ENCODE measurements at places on chromosomes 12 and 14.

DNA sequence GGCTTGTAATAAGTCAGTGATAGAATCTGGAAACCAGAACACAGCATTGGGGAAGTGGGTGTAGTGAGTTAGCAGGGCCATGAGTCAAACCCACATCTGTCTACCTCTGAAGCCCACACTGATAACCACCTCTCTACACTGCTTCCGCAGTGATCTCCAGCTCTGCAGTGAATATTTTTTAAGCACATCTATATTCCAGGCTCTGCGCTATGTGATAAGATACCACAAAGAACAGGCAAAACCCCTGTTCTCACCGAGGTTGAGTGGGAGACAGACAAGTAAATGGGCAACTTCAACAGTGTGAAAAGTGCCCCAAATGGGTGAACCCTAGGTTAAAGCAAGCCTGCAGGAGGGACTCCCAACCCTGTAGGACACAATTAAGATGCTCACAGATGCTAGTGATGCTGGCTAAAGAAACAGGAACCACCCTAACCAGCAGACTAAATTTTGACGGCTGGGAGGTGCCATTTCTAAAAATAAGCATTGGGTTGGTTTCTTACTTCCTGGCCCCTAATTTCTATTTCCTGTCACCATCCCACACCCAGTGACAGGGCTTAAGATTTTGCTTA lies 375.0 kb downstream of the DPF3 start:
- peak; percentile 31 for DNase-seq

- DNase-seq = no peak
Observed at GRCh38 chr12:39574378-39574777, 45.2 kb downstream of the ABCD2 start.

- no peak for DNase-seq
Observed at GRCh38 chr14:41957459-41957858, 350.8 kb downstream of the LRFN5 start.

- no peak for DNase-seq
Observed at GRCh38 chr14:100844082-100844408, 18.1 kb downstream of the MEG3 start.

- no peak for DNase-seq
Observed at GRCh38 chr14:64685371-64686281, 18.6 kb upstream of the PLEKHG3 start.

- no peak for DNase-seq
Observed at GRCh38 chr14:103834956-103835355, 12.4 kb downstream of the PPP1R13B start.

- DNase-seq = no peak
Observed at GRCh38 chr12:39145175-39145999, 240.0 kb upstream of the CPNE8 start.

DNA sequence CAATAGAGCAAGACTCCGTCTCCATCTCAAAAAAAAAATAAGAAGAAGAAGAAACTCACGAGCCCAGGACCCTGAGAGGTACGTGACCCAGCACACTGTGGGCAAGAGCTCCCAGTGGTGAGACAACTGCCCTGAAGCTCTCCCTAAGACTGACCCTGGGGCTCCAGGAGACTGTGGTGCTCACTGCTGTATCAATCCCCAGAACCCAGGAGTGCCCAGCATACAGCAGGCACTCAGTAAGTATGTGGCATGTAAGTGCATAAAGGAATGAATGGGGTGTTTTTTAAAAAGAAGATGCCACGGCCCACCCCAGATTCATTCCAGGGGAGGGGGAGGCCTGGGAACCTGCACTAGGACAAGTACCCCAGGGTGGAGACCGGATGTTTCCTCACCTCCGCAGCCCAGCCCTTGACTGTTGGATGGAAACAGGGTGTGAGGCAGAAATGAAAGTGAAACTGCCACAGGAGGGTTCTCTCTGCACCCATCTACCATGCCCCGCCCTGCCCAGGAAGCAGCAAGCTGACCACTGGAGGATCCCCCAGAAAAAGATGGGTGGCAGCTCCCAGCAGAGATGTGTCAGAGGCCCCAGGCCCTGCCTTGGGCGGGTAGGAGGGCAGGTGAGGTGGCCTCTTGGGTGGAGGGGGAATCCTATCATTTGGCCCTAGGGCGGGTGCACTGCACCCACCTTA lies 12.2 kb downstream of the ITPK1 start:
- peak; percentile 47 for DNase-seq

DNA sequence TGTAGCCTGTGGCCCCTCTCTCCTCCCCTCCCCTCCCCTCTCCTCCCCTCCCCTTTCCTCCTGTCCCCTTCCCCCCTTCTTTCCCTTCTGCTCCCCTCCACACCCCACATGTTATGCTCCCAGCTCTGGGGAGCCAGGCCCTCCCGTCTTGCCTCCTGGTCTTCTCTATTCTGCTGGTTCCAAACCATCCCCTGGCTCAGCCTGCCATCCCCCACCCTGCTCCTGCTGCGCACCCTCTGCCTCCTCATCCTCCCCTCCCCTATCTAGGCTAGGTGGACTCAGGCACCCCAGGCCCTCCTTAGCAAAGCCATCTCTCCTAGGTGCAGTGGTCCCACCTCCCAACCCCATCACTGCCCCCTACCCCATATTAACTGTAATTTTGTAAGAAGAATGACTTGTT lies 99.5 kb downstream of the CALM1 start:
- DNase-seq = no peak

- peak; percentile 1 for DNase-seq
Observed at GRCh38 chr12:111298582-111299436, 70.1 kb downstream of the PHETA1 start.

GRCh38 chr12:48750769-48751356 lies 34.4 kb upstream of the CCNT1 start:
- peak; percentile 3 for DNase-seq

GRCh38 chr14:101187816-101188570 lies 284.5 kb upstream of the RTL1 start:
- DNase-seq = no peak

DNA sequence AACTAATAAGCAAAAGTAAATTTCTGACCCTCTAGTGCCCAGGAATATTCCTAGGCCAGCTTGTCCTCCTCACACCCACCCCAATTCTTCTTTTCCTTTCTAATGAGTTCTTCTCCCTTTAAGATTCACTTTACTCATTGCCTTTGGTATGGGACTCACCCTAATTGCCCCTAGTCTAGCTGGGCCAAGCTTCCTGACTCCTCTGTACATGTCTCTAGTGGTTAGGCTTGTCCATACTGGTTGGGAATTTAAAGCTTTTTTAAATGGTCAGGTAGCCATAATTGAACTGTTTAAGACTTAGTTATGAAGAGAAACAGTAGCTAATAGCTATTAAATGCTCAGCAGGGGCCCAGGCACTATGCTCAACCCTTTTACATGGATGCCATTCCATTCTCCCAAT lies 248.2 kb downstream of the C12orf42 start:
- DNase-seq = no peak

DNA sequence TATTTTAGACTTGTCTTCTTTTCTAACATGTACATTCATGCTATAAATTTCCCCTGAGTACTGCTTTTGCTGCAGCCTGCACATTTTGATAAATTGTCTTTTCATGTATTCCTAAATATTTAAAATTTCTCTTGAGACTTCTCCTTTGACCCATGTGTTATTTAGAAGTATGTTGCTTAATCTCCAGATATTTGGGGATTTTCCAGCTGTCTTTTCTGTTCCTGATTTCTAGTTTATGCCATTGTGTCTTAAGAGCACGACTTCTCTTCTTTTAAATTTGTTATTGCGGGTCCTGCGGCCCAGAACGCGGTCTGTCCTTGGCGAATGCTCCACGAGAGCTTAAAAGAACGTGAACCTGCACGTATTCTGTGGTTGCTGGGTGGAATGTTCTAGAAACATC lies 136.4 kb downstream of the KIF26A start:
- DNase-seq = no peak

GRCh38 chr12:1532375-1533165 lies 61.8 kb downstream of the FBXL14 start:
- no peak for DNase-seq

DNA sequence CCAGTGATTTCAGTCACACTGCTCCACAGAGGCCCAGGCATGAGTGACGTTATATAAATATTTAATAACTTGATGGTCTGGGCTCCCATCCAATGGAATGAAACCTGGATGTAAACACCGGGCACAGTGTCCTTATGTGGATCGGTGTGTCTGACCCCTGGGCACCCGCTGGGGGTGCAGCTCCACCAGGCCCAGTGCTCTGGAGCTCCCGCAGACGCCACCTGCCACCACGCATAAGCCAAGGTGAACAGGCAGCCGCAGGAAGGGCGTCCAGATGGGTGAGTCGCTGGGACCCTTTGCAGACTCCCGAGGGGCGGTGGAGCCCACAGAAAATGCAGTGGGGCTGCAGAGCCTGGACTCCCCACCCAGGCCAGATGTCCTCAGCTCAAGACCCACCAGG lies 121.6 kb downstream of the SCARB1 start:
- no peak for DNase-seq

GRCh38 chr12:66289485-66289884 lies 12.8 kb upstream of the HELB start:
- DNase-seq = no peak

DNA sequence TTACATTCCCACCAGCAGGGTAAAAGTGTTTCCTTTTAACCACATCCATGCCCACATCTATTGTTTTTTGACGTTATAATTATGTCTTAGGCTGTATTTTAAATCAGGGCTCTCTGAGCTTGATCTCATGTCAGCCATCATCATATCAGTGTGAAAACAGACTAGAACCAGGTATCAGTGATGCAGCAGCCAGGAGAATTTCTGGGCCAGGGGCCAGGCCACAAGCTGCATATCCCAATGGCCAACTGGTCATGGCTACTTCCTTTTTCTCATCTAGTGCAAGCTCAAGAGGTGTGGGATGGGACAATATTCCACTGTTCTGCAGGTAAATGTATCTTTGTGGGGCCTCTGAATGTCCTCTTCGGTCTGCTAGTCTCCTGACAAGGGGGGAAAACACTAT lies 125.1 kb downstream of the CRADD start:
- DNase-seq = no peak

- no peak for DNase-seq
Observed at GRCh38 chr14:24938593-24938992, 111.4 kb downstream of the STXBP6 start.

DNA sequence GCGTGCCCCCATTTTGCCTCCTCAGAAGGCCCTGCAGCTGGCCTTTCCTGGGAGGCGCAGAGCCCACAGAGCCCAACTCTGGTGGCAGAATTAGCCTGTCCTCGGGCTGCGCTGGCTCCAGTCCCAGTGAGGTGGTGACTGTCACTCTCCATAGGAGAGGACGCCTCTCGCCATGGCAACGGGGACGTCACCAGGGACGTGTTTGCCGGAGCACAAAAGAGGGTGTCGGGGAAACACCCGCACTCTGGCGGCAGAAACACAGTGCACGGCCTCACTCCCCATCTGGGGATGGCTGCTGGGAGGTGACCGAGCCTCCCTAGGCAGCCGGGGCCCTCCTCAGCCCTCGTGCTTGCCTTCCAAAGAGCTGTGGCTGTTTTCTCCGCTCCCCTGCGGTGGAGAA lies 50.2 kb upstream of the NCOR2 start:
- no peak for DNase-seq
